ENCODE measurements at places on chromosomes 7 and 10.

GRCh38 chr10:116665541-116666125, 44.9 kb downstream of the PNLIPRP2 start:
- DNase-seq, result no peak

DNA sequence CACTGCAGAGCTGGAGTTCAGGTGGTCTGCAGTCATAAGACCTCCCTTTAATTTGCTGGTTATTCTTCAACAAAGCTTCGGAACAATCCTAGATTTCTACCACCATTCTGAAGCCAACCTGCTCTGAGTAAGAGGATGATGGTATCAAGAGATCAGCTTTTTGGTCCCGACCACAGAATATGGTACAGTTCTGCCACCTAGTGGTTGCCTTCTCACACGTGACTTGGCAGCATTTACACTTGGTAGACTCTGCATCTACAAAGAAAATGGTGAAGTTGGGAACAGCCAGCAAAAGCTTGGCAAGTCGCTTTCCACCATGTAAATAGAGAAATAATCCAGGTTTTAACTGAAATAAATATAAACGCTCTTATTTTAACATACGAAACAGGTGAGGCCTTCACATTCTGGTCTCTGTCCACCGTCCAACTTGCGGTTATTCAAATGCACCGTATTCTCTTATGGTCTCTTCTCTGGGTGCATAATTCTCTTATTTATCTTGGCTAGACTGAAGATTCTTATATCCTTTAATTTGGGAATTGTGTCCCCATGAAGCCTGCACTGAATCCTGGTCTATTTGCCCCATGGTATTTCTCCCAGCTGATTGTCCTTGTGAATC, 173.9 kb upstream of the GRM3 start:
- peak; percentile 6 for DNase-seq

DNA sequence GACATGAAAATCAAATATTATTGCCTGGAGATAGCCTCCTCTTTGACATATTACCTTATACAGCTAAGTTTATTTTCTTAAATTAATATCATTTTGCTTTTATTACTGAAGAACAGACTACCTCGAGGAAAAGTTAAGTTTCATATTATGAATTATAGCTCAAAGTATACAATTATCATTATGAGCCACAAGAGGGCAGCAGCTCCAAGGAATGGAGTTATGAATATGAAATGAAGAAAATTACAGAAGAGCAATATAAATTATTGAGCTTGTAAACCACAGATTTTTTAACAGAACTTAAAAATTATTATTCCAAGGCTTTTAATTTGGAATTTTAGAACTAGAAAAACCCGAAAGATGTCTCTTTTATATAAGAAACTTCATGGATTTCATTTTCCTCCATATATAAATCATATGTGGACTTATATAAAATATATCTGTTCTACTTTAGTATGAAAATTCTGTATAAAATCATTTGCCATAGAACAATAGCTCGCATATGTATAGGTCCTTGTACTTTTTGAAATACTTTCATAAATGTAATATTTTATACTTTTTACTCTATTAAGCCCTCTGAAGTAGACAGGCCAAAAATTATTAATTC, 40.1 kb downstream of the IQUB start:
- DNase-seq, result peak; percentile 24

DNA sequence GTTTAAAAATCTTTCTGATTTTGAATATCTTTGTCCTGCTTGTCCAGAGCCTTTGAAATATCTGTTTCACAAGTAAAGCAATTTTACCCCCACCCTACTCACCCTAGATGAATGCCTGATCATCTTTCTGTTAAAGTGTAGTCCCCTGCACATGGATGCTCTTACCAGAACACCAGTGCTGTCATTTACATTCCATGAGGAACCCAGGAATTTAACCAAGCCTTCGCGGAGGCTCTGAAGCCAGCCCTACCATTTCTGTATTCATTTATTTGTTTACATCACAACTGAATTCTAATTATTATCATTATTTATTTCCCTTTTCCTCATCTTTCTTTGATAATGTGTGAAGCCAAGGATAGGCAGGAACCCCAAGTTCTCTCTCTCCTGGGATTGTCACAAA, 167.8 kb upstream of the MYO3A start:
- no peak for DNase-seq

DNA sequence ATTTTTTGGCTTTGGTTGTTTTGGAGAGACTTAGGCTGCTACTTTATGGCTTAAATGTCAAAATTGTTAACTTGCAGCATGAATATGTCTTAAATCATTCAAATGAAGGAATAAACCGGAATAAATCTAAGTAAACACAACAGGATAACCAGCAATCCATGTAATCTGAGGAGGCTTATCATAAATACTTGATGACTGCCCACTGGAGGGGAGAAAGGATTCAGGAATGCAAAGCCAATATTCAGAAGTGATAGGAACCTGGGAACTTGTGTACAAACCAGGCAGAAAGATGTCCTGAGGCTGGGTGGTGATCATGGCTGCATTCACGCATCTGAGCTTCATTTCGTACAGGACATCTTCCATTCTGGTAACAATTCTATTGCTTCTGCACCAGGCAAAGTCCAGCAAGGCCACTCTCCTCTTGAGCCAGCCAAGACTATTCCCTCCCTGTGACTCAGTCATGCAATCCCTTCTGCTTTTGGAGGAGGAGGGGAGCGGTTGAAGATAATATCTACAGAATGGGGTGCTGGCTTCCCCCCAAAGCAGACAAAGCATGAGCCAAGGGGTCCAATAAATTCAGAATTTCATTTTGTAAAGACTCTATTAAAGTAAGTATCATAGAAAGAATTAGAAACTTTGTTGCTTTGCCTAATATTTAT, 374.5 kb downstream of the PHTF2 start:
- DNase-seq, result no peak

GRCh38 chr10:34037499-34037898, 703.0 kb upstream of the NRP1 start:
- no peak for DNase-seq

- no peak for DNase-seq
Measured at GRCh38 chr7:74283858-74284447, 5.3 kb upstream of the CLIP2 start.

DNA sequence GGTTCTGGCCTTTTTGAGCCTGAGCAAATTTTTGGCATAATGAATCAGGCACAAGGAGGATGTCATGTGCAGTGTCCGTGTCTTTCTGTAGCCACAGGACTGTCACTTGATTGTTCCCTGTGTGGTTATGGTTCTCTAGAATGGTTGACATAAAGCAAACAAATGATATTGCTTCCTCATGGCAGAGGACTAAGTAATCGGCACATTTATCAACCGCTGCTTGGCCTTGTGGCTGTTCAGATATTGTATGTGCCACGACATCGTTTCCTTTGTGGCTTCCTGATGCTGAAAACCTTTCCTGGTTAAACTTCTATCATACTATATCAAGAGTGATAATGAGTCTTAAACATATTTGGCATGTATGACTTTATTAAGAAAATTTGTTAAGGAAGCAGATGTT, 598.8 kb downstream of the SUGCT start:
- DNase-seq, result no peak

GRCh38 chr10:43177595-43177994, 39.4 kb downstream of the CSGALNACT2 start:
- DNase-seq, result no peak

- DNase-seq, result no peak
Measured at GRCh38 chr10:97003804-97004201, 171.7 kb downstream of the LCOR start.

- no peak for DNase-seq
Measured at GRCh38 chr7:75776295-75776971, 4.4 kb upstream of the CCL26 start.

GRCh38 chr7:146492017-146492416, 375.4 kb downstream of the CNTNAP2 start:
- DNase-seq, result peak; percentile 14
